ENCODE measurements at places on chromosomes 12 and 14.

DNA sequence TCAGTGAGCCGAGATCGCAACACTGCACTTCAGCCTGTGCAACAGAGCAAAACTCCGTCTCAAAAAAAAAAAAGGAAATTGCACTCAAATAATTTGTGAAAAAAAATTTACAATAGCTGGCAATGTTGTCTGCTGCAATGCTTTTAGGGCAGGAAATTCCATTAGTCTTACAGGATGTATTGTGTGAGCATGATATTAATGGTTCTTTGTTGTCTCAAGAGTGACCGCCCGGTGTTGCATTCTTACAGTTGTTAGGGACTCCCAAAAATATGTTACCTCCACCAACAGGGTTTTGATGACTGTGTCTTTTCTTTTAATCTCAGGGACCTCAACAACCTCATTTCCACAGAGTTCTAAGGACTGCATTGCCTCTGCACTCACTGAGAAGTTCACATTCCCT lies 44.8 kb downstream of the PZP start:
- no peak for DNase-seq

GRCh38 chr12:60494244-60494643 lies 898.4 kb downstream of the SLC16A7 start:
- DNase-seq: no peak

DNA sequence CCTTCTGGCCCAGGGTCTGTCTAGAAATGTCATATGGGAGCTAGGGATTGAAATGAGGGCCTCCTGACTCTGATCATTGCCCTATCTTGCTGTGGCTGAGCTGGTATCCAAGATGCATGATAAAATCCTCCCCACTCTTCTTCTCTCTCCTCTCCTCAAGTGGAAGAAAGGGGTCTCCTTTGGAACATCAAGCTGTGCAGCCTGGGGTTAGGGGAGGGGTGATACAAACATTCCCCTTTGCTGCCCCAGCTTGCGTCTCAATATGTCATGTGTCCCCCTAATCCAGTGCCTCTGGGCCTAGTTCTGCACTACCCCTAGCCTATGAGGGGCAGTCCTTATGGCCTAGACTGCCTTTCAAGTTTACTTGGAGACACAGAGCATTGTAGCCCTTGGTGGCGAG lies 8.5 kb downstream of the RDH16 start:
- DNase-seq: no peak

GRCh38 chr14:82805892-82806825 lies 1272.5 kb upstream of the SEL1L start:
- no peak for DNase-seq

GRCh38 chr14:61518403-61518802 lies 176.9 kb upstream of the HIF1A start:
- DNase-seq: no peak

DNA sequence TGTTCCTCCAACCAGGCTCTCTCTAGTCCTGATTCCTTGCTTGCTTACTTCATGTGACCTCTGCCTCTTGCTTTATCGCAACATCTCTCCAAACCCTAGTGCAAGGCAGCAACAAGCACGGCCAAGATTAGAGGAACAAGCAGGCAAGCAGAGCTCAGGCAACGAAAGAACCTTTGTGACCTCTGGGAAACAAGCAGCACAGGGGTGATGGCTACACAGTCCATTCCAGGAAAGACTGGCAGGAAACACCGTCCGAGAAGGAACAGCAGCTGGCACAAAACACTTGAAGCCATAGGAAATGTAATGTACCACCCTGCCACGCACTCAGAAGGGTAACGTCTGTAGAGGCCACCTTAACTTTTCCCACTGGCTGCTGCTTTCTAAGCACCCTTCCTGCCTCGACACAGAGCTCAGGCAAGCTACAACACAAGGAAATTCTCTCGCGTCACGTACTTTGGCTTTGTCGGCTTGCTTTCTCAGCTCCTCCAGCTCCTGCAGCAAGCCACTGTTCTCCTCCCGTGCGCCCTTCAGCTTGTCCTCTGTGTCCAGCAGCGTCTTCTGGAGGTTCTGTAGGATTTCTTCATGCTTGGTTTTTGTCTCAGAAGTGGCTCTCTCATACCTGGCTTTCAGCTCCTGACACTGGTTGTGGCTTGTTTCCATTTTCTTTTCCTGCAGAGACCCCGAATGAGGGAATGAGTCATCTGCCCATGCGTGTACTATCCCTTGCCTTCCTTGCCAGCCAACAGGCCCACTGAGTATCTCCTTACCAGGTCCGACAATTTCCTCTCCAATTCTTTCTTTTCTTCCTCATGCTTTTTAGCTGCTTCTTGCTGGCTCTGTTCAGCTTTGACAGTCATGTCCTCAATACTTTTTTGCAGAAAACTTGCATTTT lies 61.4 kb upstream of the VPS33A start:
- DNase-seq: no peak

DNA sequence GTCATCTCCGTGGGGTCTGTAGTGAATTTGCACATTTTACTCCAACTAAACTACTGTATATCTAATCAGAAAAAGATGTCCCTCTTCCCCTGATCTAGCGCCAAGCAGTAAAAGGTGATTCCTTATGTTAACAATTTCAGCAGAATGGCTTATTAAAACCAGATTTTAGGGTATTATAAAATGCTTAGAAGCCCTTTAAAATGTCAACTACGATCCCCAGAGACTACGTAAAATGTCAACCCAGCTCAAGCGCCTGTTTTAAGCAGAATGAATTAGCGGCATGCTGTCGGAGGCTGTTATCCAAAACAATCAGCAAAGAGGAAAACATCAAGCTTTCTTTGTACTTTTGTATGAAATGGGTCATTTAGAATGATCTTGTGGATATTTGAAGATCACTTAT lies 408.9 kb downstream of the SOX5 start:
- DNase-seq: no peak

GRCh38 chr12:46370380-46370734 lies 2.2 kb downstream of the SLC38A2 start:
- no peak for DNase-seq
